ENCODE measurements at places on chromosomes 4 and X. TPM values are rescaled to one million over a fixed set of nuclear protein-coding genes. Genes with fewer than 3 reads are reported as not detected.

DNA sequence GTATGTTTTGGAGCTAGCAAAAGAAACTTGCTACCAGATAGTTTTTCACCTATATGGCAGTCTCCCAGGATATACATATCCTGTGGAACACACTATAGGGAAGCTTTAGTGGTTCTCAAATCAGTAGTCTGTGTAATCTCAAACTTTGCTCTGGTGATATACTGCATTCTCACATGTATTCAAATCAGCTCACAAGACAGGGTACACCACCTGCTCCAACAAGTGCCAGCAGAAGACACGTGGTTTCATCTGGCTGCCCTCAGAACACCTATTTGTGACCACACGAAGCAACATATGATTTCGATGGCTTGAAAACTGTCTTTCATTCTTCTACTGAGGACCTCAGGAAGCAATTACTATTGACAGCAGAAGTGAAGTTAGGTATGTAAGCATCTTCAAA is 37.7 kb downstream of the BCLAF3 start:
- DNase-seq, result no peak

DNA sequence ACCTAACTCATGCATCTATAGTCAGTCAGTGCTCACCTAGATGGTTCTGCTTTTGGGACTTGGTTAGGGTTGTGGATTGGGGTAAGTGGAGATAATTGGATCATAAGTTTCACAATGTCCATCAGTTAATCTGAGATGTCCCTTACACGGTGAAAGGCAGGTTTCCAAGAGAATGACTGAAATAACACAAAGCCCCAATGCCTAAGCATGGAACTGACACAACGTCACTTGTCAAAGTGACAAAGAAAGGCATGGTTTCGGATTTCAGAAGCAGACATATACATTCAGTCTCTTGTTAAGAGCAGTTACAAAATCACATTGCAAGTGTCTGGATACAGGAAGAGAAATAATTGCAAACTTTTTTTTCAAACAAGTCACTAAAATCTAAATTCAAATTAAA is 1456.9 kb downstream of the TECRL start:
- DNase-seq, result no peak

DNA sequence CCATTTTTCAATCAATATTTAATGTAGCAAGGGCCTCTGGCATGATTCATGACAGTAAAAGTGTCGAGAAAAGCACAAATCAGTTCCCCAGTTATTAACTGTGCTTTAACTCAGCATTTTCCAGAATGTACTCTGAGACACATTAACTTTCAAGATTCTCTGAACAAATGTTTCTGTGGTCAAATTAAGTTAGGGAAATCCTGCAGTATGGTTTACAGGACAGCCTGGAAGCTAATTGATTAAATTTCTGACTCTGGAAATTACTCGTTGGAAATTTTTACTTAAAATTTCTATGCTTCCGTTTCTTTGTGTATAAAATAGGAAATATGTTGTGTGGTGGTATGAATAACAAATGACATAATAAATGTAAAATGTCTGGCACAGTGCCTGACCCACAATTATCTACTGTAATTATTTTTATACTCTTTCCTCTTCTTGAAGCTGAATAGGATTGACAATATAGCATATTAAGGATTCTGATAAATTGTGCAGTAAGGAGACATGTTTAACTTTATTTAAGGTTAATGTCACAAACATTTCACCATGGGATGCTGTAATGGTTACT is 33.7 kb downstream of the STK32B start:
- no peak for DNase-seq

- DNase-seq, result no peak
Measured at GRCh38 chrX:120761810-120762209, 113.9 kb downstream of the CT47B1 start.

DNA sequence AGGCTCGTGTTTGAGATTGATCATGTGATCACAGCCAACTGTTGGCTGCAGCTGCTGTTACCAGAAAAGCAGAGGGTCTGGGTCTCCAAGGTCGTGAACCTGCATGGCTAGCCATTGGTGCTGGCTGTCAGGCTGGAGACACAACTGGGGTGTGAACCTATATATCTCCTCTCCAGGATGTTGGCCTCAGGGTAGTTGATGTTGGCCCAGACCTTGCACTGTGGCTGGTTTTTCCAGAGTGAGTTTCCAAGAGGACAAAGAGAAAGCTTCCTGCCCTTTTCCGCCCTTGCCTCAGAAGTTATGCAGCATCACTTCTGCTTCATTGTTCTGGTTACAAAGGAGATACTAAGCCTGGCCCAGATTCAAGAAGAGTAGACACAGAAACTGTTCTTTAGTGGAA is 607.8 kb upstream of the HS3ST1 start:
- DNase-seq, result no peak

- DNase-seq, result no peak
Measured at GRCh38 chrX:131830400-131831184, 192.5 kb upstream of the STK26 start.

GRCh38 chr4:112083587-112084347 is 61.5 kb upstream of the FAM241A start:
- DNase-seq, result no peak

DNA sequence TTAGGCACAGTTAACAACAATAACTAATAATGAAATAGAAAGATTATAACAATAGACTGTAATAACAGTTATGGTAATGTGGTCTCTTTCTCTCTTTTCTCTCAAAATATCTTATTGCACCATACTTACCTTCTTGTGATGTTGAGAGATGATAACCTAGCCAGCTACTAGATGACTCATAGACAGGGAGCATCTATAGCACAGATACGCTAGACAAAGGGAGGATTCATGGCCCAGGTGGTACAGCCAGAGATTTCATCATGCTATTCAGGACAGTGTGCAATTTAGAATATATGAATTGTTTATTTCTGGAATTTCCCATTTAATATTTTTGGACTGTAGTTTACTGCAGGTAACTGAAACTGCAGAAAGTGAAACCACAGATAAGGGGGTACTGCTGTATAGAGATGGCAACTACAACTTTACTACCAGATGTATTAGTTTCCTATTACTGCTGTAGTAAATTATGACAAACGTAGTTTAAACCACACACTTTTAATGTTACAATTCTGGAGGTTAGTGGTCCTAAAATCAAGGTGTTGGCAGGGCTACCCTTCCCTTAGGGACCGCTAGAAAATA is 41.8 kb upstream of the MAGED1 start:
- DNase-seq, result no peak

DNA sequence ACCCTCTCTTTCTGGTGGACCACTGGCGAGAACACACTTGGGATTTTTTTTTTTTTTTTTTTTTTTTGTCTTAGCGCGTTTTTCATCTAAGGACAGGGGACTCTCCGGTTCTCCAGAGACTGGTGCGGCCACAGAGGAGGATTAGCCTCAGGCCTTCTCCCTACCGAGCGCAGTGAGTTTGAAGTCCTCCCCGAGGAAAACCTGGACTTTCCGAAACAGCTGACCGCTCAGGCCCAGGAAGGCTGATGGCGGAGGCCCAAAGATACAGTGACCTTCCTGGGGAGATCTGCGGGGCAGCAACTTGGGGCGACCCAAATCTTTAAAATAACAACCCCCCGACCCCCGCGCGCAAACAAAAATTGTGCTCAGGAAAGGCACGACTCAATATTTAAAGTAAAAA is 9.2 kb downstream of the NKX3-2 start:
- DNase-seq, result no peak

GRCh38 chr4:61741327-61742096 is 541.4 kb downstream of the ADGRL3 start:
- no peak for DNase-seq

DNA sequence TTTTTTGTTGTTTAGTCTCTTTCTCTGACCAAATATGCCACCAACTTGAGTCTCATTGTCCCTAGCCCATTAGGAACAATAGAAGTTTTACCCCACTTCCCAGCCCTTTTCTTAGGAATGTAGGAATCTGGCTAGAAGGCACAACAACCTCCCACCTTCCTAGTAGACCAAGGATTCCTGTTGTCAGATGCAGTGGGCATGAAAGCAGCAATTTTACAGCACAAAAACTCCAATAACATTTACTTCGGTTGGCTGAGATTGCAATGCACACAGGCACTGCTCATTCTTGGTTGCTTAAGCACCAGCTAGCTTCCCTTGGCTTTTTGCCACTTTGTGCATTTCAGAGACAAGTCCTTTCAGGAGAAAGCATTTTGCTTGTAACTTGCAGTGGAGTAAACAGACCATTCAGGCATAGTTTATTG is 312.8 kb downstream of the TENM3 start:
- no peak for DNase-seq

DNA sequence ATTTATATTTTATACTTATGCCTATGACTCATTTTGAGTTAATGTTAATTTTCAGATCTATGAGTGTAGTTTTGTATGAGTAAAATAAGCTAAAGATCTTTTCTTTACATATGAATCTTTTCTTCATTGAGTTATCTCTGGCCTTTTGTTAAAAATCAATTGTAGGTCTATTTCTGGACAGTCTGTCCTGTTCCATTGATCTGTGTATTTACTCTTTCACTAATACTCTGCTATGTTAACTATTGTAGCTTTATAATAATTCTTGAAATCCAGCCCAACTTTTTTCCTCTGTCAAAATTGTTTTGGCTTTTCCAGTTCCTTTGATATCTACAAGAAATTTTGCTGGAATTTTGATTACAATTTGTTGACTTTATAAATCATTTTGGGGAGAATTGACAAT is 177.0 kb downstream of the RBM46 start:
- DNase-seq, result no peak

- no peak for DNase-seq
Measured at GRCh38 chrX:47539860-47540259, 21.1 kb upstream of the ARAF start.

GRCh38 chr4:8192748-8193738 is 6.0 kb upstream of the SH3TC1 start:
- no peak for DNase-seq

DNA sequence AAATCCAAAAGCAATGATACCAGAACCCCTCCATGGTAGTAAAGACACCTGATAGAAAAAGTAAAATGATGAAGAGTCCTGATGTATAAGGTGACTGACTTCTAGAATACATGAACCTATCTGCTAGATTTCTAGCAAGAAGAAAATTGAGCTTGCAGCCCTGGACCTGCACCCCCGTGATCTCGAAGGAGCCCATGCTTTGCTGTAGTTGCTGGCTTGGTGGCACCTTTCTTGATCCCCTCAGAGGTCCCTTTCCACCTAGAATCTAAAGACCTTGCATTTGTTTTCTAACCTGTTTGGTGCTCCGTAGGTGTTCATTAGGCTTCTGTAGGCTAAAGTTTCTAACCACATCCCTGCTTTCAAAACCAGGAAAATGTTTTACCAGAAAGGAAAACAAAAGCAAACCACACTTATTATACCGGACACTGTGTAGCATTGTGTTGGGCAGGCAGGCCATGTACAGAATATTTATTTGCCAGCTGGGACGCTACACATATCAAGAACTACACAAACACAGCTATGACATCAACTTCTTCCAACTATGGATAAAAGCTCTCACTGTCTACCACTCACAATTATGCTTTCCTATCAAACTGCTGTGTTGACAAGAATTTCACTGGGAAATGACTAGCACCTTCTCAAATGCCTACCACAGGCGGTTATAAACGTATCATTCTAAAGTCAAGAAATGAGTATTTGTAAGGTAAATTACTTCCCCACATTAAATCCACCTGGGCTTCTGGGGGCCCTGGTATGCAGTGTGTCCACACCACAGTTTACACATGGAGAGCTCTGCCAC is 316.2 kb downstream of the UNC5C start:
- no peak for DNase-seq

- no peak for DNase-seq
Measured at GRCh38 chrX:140821280-140821679, 111.7 kb downstream of the LINC00632 start.

- DNase-seq, result no peak
Measured at GRCh38 chrX:117713411-117713810, 403.2 kb downstream of the KLHL13 start.

DNA sequence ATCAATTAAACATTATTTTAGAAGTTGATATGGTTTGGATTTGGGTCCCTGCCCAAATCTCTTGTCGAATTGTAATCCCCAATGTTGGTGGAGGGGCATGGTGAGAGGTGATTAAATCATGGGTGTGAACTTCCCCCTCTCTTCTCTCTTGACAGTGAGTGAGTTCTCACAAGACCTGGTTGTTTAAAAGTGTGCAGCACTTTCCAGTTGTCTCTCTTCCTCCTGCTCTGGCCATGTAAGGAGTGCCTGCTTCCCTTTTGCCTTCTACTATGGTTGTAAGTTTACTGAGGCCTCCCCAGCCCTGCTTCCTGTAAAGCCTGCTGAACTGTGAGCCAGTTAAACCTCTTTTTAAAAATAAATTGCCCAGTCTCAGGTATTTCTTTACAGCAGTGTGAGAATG is 141.4 kb downstream of the GALNTL6 start:
- DNase-seq, result no peak

DNA sequence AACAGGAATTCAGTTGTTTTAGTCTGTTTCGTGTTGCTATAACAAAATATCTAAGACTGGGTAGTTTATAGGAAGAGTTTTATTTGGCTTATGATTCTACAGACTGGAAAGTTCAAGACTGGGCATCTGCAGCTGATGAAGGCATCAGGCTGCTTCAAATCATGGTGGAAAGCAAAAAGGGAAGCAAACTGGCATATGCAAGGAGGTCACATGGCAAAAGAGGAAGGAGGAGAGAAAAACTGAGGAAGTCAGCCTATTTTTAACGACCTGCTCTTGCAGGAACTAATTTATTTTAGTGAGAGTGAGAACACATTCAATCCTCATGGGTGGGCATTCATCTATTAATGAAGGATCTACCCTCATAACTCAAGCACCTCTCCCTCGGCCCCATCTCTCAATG is 363.1 kb upstream of the HS3ST1 start:
- DNase-seq, result no peak

- DNase-seq, result no peak
Measured at GRCh38 chrX:76420237-76420636, 7.3 kb upstream of the MAGEE1 start.

GRCh38 chr4:122163301-122163700 is 11.2 kb downstream of the BLTP1 start:
- DNase-seq, result no peak

DNA sequence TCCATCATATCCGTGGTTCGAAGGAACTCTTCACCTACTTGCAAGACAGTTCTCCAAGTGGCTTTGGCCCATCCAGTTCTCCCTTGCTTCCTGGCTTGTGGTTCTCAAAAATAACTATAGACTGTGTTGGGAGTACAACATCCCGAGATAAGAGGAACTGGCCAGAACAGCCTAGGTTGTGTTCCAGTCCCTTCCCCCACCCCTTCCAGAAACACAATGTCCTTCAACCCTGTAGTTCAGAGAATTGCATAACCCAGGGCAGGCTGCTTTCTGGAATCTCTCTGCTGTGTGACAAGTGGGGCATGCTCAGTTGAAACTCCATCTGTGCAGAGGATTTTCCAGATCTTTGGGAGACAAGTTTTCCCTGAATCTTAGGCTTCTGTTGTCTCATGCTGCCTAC is 206.5 kb downstream of the PCDH10 start:
- DNase-seq, result no peak

- no peak for DNase-seq
Measured at GRCh38 chr4:38691251-38692008, 27.4 kb downstream of the KLF3 start.

COMMD8 gene
- polyA plus RNA-seq, result 42.3 TPM

TMPRSS11D gene
- 0.29 TPM for polyA plus RNA-seq

SSX3 gene
- polyA plus RNA-seq, result not detected

PDE6B gene
- 37.6 TPM for polyA plus RNA-seq

RASSF6 gene
- 6.2 TPM for polyA plus RNA-seq

CENPI gene
- polyA plus RNA-seq, result 7.3 TPM

TFE3 gene
- polyA plus RNA-seq, result 37.1 TPM

FMR1NB gene
- polyA plus RNA-seq, result 0.13 TPM

ADAMTS3 gene
- 10.6 TPM for polyA plus RNA-seq

ZMAT1 gene
- polyA plus RNA-seq, result 24.7 TPM

POU3F4 gene
- polyA plus RNA-seq, result 7.7 TPM

USO1 gene
- 87.0 TPM for polyA plus RNA-seq

IGSF1 gene
- 21.0 TPM for polyA plus RNA-seq

CT45A3 gene
- polyA plus RNA-seq, result not detected

BCLAF3 gene
- 16.0 TPM for polyA plus RNA-seq

ZFP92 gene
- polyA plus RNA-seq, result 0.92 TPM

Data from left renal cortex interstitium (tissue), 4 donors.